ENCODE measurements at places on chromosomes 11 and 22. TPM values are rescaled to one million over a fixed set of nuclear protein-coding genes. Genes with fewer than 3 reads are reported as not detected.

GRCh38 chr11:63488789-63489188, 2.2 kb downstream of the PLAAT5 start:
- no peak for DNase-seq

- DNase-seq = no peak
These were observed 1363.4 kb downstream of the BRD1 start for GRCh38 chr22:48464246-48464645.

DNA sequence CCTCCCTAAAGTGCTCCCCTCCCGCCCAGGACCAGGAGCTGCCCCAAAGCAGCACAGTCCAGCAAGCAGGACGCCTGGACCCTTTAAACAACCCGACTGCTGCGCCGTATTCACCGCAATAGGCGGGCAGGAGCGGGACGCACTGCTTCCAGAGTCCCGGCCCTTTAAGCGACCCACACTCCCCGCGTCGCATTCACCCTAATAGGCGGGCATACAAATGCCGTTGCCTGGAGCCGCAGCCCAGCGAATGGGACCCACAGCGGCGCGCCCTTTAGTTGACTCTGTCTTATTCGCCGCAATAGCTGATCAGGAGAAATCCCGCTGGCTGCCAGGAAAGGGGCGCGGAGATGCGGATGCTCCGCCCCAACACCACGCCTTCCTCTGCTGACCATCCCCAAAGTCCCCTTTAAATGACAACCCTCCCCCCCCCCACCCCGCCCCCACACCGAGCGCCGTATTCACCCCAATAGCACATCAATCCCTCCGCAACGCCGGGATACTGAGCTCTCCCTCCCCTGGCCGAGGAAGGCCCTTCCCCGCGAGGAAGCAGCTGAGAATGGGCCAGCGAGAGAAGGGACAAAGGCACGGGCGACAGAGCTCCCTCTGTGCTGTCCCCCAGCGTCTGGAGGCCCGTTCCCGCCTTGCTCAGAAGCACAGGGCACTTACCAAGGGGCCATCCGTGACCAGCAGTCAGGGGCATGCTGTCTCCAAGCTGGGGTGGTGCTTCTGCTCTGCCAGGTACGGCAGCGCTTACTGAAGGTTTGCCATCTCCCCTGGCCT, 4.7 kb downstream of the OSBPL5 start:
- peak; percentile 96 for DNase-seq

- DNase-seq = no peak
These were observed 400.4 kb upstream of the NARS2 start for GRCh38 chr11:78975081-78975480.

- DNase-seq = no peak
These were observed 93.1 kb upstream of the B3GAT1 start for GRCh38 chr11:134505125-134505524.

DNA sequence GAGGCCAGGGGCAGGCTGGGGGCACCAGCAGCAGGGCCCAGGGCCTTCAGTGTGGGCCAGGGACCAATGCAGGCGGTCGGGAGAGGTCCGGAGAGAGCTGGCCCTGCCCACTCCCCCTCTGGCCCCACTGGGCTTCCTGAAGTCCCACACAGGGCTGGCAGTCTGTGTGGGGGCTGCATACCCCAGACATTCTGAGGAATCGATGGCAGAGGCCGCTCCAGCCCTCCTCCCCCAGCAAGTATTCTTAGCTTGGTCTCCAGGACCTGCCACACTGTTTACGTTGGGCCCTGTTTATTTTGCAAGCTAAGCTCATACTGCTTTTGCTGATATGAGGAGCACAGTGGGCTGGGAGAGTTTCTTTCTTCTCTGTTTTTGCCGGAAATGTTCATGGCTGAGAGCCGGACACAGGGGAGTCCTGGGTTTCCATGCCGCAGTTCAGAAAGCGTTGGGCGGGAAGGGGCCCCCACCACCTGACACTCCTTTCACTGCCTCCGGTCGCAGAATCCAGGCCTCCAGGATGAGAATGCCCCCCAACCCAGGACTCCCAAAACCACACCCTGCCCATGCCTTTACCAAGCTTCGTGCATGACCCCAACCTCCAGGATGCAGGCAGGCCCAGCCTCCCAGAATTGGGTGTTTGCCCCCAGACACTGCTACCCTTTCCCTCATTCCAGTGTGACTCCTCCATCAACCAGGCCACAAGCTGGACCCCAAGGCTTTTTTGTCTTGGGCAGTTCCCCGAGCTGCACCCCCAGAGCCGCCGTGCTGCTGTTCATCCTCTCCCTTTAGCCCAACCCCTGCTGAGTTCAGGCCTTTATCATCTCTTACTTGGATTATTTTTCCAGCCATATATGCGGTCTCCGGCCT, 81.8 kb upstream of the KCNQ1OT1 start:
- DNase-seq = no peak

DNA sequence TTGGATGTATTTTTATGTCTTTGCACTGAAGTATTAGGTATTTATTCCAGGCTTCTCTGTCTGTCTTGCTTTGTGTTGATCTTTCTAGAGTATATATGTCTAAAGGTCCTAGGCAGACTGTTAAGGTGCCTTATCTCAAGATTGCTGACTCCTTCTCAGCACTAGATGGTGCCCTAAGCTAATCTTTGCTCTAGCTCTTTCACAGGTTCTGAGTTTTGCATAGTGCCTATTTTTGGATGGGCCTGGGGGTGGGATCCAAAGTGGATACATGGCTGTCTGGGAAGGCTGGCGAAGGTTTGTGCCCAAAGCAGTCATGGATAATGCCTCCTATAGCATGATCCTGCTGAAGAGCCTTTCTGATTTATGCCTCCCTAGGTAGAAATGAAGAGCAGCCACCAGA, 154.9 kb downstream of the TRPC6 start:
- DNase-seq = peak; percentile 24

DNA sequence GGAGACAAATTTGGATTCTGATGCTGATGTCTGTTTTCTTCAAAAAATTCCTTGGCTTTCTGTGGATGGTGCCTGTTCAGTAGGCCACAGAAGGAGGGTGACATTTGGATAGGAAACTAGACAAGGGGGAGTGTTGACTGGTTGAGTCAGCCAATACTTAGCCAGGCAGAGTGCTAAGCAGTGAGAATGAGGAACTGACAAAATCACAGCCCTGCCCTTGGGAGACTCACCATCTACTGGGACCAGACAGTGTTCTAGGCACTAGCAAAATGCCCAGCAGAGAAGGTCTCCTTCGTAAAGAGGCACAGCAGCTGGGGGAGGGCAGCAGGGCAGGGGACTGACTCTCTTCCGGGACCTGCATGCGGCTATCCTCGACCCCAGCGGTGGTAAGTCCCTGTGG, 190.2 kb downstream of the DSCAML1 start:
- no peak for DNase-seq

- no peak for DNase-seq
These were observed 419.4 kb downstream of the DYNC2H1 start for GRCh38 chr11:103528596-103528995.

DNA sequence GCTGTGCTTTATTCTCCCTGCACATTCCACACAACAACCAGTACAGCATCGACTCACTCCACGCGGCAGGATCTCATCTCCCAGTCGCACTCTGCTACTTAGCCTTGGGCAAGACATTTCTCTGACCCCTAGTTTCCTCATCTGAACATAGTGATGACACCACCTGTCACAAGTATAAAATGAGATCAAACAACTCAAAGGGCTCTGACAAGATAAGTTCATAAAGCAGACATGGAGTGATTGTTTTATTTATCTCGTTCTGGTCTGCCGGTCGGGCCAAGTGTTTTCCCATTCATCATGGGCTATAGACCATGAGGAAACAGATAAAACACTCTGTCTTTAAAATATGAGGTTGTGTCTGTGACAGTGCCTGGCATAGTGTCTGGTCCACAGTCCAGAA, 35.0 kb downstream of the DSCAML1 start:
- DNase-seq = no peak

GRCh38 chr11:110371084-110371483, 58.7 kb upstream of the FDX1 start:
- DNase-seq = no peak

GRCh38 chr11:11420191-11420898, 67.3 kb upstream of the CSNK2A3 start:
- no peak for DNase-seq

GRCh38 chr22:49404576-49405241, 423.0 kb downstream of the BRD1 start:
- DNase-seq = peak; percentile 16

GRCh38 chr11:57277845-57278720, 41.0 kb upstream of the APLNR start:
- DNase-seq = peak; percentile 77

GRCh38 chr11:9267680-9268079, 2.5 kb upstream of the DENND5A start:
- no peak for DNase-seq

DNA sequence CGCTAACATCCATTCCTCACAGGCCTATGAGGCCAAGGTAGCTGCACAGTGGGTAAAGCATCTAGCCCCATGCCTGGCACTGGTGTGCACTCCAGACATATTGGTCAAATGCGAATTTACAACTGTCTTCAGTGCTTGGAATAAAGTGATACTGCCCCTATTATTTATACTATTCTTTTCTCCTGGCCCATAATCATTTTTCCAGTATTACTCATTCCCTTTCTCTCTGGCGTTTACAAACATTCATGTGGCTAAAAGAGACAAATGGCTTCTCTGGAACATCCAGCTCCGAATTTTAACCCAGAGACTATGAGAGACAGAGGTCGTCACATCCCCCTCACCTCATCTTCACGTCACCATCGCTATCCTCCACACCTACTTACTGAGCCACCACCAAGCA, 87.2 kb upstream of the PITPNB start:
- DNase-seq = no peak

GRCh38 chr22:23884140-23884539, 10.0 kb upstream of the MIF start:
- DNase-seq = no peak

DNA sequence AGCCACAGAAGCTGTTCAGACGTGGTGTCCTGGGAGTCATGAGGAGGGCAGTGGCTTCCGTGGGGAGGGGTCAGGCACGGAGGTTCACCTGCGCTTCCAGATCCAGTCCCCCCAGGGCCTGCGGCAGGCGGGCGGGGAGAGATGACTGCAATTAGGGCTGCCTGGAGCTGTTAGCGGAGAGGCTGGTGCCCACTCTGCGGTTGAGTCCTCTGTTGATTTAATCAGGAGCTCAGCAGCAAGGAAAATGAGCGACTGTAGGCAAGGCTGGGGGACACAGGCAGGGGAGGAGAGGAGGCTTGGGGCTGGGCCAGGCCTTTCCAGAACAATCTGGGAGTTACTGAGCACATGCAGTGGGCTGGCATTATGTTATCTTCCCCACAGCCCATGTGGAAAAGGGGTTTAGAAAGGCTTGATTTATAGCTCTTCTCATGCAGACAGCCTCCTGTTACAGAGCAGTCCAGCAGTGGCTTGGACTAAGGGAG, 13.1 kb downstream of the PLCB3 start:
- DNase-seq = no peak

DNA sequence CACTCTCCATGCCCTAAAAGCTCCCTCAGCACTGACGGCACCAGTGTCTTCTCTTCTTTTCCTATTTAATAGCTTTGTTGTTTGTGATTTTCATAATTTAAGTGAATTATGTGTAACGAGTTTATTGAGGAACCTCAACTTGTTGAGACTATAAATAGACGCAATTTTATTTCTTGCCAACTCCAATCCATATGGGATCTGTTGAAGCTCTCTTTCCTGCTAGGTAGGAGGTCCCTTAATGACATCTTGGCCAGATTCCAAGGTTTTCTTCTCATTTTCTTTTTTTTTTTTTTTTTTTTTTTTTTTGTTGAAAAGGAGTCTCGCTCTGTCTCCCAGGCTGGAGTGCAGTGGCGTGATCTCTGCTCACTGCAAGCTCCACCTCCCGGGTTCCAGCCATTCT, 14.2 kb downstream of the RTL6 start:
- DNase-seq = no peak

DNA sequence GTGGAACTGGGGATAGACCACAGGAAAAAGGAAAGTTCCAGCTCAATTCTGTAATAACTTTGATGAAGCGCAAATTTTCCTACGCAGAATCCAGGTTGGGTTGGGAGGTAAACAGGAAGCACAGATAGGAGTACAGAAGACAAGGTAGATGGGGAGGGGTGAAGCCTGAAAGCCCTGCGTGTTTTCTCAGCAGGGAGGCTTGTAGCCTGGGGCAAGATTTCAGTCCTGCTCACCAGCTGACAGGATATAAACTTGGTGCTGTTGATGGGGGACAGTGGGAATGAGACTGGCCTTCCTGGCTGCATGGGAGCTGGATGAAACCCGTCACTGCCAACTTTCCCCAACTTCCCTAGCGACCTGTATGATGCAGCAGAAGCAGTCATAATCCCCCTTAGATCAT, 114.9 kb downstream of the ARHGAP32 start:
- no peak for DNase-seq

DNA sequence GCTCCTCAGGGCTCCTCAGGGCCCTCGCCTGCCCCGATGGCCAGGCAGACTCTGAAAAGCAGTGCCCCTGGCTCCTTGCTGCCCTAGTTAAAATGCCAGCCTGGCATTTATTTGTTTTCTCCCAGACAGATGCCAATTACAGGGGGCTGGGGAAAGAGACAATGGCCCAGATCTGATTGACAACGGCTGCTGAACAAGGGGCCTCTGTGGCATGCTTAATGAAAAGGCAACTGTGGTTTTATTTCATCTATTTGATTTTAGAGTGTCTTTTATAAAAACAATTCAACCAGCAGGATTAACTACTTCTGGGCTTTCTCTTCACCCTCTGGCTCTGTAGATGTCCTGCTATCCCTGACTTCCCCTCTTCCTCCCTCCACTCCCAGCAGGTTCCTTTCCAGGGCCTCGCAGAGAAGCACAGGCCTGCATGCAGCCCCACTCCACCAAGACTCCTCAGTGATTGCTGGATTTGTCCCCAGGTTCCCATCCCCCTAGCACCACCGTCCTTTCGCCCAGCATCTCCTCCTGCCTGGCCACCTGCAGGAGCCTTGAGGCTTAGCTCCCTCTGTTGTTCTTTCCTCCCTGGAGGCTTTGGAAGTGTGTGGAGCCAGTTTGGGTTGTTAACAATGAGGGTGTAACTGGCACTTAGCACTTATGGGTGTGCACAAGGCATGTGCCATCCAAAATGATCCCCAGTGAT, 171.1 kb downstream of the TENM4 start:
- DNase-seq = no peak

- DNase-seq = no peak
These were observed 13.5 kb downstream of the CCDC90B start for GRCh38 chr11:83272627-83273026.

GRCh38 chr11:103978616-103979595, 57.5 kb upstream of the DDI1 start:
- no peak for DNase-seq

DNA sequence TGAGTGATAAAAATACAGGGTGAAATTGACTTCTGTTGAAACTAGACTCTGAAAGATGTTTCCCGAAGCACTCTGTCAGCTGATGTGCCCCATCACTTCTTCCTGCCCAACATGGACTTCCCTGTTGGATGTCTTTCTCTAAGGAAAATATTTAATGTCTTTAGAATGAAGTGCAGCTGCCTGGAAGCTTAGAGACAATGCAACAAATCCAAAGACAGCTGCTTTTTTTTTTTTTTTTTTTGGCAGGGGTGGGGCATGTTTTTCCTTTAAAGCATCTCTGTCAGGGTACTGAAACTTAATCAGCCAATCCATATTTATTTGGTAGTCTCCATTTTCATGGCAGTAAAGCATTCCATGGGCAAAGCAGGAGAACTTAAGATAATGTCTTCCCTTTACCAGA, 5.9 kb downstream of the JAM3 start:
- DNase-seq = no peak

The INPP5J gene
- 21.9 TPM for polyA plus RNA-seq

The KCNK4 gene
- not detected for polyA plus RNA-seq

The BARX2 gene
- polyA plus RNA-seq = 0.32 TPM

The RASL10A gene
- 3.5 TPM for polyA plus RNA-seq

The TRIM48 gene
- not detected for polyA plus RNA-seq

The OR51E1 gene
- not detected for polyA plus RNA-seq

The CYTH4 gene
- polyA plus RNA-seq = not detected

The CD6 gene
- polyA plus RNA-seq = not detected

The VPREB3 gene
- 3.2 TPM for polyA plus RNA-seq

The PRRG4 gene
- polyA plus RNA-seq = not detected

The BACE1 gene
- polyA plus RNA-seq = 9.8 TPM

The PNPLA3 gene
- 2.4 TPM for polyA plus RNA-seq

Measured in cardiac muscle cell (in vitro differentiated cells and primary cell).